ENCODE measurements at places on chromosomes 4 and X.

- no peak for DNase-seq
These were observed 66.0 kb upstream of the STOX2 start for GRCh38 chr4:183838987-183839712.

DNA sequence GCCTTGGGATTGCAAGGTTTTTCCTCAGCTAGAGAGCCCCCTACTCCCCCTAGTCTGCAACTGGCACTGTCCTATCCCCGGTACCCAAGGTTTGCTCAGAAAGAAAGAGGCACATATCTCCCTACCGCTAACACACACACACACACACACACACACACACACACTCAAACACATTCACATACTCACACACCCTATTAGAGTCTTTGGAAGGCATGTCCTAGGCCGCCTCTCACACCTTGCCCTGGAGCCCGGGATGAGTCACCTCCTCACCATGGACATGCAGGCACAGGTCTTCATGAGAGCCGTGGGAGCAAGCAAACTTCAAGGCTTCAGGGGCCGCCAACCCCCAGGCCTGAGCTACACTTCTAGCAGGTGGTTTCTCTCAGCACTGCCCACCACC is 49.2 kb downstream of the PJA1 start:
- DNase-seq: no peak

GRCh38 chr4:38099908-38100407 is 139.8 kb downstream of the PTTG2 start:
- no peak for DNase-seq

GRCh38 chrX:18887825-18888212 is 96.1 kb downstream of the PHKA2 start:
- DNase-seq: no peak

DNA sequence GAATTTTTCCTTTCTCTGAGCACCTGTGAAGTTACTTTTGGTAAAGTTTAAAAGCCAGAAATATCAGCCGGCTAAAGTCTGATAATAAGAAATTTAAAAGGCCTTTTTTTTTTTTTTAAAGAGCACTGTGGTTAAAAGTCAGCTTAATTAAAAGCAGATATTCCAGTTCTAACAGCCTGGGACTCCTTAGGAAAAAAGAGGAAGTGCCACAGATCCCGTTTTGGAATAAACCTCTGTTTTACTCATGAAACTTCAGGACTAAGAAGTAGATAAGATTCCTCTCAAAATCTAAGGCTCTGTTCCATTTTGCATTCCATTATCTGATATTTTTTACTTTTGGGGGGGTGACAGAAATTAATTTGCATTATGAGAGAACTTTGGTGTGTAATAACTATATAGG is 37.8 kb downstream of the ABCB7 start:
- DNase-seq: no peak

GRCh38 chr4:40875507-40876150 is 125.9 kb downstream of the NSUN7 start:
- no peak for DNase-seq

DNA sequence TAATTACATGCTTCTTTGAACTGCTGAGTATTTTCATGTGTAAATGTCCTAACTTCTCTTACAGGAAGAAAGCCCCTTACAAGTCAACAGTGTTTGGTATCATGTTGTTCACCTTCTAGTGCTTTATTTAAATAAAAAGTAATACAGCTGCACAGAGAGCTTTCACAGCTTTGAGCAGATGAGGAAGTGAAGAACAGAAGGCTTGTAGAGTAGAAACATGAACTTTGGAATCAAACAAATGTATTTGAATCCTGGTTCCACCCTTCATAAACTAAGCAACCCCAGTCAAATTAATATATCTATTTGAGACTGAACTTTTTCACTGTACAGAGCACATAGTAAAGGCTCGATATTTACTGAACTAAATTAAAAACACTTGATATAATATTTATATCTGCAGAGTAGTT is 120.5 kb downstream of the CAMK2D start:
- DNase-seq: no peak

DNA sequence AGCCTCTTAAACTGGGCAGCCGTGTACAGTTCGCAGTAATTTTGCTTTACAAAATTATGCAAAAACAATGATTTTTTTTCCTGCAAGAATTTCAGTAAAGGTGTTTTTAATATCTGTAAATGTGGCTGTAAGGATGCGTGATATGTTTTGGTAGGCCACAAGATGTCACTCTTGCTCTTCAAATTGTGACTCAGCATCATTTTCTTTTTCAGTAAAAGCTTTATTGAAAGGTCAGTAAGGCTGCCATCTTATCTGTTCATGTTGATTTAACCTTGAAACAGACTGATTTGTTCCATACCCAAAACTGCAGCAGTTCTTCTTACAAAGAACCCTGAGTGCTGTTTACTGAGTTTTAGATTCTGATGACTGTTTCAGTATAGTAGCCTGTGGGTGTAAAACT is 39.9 kb downstream of the TXLNG start:
- no peak for DNase-seq

DNA sequence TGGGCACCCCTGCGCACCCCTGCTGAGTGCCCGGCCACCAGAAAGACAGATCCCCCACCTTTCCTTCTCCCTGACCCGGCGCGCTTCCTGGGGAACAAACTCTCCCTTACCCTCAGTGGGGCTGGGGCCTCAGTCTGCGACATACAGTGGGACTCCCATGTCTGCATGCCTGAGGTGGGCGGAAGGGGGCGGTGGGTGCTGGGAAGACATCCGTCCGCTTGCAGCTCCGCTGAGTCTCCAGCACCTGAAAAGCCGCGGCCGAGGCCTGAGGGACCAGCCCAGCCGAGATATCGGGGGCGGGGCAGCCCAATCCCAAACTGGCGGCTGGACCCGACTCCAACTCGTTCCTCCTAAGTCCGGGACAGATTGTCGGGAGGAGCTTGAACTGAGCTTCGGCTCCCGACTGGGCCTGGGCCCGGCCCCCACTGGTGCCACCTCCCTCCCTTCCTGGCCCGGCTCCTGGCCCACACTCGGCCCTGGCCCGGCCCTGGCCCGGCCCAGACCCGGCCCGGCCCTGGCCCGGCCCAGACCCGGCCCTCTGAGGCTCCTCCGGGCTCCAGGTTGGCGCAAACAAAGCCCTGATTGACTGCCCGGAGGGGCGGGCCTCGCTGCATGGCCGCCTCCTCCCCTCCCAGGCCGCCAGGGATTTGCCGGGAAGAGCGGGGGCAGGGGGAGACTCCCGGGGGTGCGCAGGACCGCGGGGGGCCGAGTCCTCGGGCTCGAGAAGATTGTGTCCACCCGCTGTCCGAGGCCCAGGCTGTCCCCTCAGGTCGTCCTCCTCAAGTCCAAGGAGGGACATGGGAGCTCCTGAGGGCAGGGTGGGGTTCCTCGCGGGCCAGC is 877 bp upstream of the SLC16A2 start:
- DNase-seq: no peak

DNA sequence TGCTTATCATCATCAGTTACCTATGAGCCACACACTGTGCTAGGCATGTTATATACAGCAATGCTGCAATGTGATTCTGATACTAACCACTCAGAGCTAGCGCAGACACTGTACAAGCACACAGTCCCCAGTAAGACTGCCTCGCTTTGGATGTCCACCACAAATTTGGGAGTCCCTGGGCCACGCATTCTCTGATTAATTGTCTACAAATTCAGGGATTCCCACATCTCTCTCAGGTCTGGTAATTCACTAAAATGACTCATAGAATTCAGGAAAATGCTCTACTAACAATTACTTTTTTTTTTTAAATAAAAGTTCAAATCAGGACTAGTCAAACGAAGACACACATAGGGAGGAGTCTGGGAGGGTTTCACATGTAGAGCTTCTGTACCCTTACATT is 652.1 kb upstream of the AADAT start:
- DNase-seq: no peak

DNA sequence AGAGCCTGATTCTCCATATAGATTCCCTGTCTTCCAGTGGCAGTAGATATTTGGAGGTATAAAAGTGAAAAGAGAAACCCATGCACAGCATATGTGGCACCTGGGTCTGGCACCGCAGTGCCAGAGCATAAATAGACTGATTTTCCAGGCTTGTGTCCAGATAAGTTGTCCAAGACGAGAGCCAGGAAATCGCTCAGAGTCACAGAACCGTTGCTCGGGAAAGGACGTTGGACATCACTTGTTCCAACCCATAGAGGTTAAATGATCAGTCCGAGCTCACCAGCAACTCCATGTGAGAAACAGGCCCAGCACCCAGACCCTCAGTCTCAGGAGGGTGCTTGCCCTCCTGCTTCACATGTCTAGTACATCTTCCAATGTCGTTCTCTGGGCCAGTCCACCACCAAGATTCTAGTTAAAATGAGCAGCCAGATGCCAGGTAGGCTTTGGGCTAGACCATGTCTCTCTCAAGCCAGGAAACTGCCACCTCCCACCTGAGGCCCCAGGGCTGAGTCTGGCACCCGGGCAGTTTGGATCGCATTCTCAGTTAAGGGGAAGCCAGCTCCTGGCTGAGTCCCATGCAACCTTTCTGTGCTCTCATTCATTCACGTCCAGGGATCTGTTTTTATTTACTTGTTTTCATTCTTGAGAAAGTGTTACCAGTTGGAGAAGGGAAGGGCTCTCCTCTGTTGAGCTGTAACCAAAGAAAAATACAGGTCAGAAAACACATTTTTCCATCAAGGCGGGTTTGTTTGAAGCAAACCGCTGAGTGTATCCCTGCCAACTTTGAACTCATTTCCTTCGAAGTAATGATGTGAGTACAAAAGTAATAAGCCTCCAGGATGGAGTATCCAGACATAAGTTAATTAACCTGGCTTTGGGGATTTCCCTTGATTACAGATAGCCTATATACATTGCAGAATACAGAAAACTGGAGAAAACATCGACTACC is 91.7 kb downstream of the PHOX2B start:
- no peak for DNase-seq

GRCh38 chr4:24547979-24548378 is 36.4 kb downstream of the DHX15 start:
- DNase-seq: no peak

- DNase-seq: no peak
These were observed 176.2 kb downstream of the RAPGEF2 start for GRCh38 chr4:159279084-159279483.

- DNase-seq: no peak
These were observed 85.1 kb downstream of the SLC10A7 start for GRCh38 chr4:146436423-146437162.
